ENCODE measurements at places on chromosomes 7 and 10.

- no peak for DNase-seq
These were observed 18.9 kb upstream of the SEMA3D start for GRCh38 chr7:85205754-85206153.

DNA sequence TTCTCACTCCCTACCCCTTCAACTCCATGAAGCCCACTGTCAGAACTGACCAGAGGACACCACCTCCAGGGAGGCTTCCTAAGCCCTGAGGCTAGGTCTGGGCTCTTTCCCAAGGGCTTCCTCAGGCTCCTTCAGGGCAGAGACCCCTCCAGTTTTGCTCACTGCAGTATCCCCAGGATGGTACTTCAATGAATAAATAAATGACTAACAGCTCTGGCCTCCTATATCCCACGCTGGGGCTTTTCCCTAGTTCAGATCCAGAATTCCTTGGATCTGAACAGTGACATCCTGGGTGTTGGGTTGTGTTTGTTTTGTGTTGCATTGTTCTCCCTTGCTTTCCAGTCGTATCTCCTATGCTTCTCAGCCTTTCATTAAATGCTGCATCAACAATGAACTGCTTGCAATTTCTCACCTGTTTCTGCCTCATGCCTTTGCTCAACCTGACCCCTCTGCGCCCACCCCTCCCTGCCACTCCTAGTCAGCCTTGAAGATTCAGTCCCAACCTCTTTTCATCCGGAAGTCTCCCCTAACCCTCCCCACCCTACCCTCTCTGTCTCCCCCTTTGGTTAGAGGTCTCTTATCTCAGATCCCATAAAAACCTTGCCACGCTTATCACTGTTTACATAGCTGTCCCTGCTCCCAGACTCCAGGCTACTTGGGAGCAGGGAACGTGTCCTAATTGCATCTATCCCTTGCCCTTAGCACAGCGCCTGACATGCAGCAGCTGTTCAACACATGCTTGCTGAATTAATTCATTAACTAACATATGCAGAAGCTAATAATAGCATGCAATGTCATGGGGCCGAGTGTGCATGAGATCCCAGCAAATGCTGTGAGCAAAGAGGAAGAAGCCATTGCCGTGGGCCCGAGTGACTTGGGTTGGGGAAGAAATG, 41.7 kb downstream of the PPP1R3C start:
- DNase-seq, result no peak

DNA sequence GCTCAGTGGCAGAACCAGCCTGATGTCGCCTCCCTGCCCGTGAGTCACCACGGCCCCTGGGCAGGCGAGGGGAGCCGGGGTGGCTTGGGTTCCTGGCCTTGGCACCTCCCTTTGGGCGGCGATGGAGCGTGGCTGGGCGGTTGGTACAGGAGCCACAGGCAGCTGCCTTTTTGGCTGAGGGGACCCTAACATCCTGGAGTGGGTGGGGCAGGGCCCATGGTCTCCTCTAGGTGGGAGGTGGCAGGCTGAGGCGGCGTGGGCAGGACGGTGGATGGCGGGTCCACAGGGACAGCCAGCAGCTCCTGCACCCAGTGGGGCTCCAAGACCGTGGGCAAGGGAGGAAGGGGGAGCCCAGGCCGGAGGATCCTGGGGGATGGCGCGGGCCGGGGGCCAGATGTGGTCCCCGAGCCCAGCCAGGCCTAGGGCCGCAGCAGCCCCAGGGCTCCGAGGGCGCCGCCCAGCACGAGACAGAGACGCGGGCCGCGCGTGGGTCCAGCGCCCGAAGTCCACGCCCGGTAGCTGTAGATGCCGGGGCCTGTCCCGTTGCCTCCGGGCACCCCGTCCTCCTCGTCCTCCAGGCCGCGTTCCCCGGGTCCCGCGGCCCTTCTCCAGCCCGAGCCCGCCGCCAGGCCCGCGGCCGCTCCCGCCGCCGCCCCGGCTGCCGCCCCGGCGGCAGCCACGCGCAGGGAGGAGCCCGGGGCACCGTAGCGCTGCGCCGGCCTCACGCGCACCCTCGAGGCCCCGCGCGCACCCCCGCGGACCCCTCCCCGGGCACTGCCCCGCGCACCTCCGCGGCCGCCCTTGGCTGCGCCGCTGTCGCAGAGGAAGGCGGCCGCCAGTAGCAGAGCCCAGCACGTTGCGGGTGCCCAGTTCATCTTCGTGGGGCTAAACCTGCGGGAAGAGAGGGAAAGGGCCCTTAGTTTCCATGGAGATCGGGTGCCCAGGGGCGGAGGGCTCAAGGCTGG, 1.3 kb downstream of the SPRN start:
- no peak for DNase-seq

- DNase-seq, result no peak
These were observed 44.8 kb upstream of the PHYHIPL start for GRCh38 chr10:59131666-59132065.

- no peak for DNase-seq
These were observed 64.3 kb downstream of the MYL10 start for GRCh38 chr7:101564778-101565211.

GRCh38 chr10:124204726-124205125, 111.3 kb upstream of the CHST15 start:
- no peak for DNase-seq

DNA sequence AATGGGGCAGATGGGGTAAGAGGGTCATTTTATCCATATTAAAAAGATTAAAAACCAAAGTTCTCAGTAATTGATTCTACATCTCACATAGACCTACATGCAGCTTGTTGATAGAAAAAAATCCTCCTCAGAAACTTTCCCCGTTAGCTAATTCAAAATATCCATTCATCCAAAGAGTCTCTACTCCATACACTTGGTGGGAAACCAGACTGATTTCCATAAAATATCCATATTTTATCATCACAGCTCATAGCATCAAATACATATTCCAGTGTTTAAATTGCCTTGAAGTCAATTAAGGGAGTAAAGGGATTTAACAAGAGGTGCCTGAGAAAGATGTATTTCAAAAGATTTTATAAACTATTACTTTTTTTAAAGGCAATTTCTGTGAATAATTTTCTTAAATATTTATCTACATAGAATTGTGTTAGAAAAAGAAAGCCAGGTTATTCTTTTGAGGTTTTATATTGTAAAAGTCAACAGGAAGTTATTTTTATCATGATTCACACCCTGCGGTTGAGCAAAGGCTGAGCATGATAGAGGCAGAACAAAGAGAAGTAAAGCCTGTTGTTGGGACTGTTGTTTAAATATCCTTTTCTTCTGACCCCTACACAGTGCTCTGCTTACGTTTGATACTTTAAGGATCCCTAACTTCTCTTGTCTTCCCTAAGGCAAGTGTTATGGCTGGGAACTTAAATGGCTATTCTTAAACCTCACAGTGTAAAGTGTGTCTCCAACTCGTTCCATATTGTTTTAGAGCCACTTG, 266.7 kb downstream of the PRKG1 start:
- DNase-seq, result no peak

DNA sequence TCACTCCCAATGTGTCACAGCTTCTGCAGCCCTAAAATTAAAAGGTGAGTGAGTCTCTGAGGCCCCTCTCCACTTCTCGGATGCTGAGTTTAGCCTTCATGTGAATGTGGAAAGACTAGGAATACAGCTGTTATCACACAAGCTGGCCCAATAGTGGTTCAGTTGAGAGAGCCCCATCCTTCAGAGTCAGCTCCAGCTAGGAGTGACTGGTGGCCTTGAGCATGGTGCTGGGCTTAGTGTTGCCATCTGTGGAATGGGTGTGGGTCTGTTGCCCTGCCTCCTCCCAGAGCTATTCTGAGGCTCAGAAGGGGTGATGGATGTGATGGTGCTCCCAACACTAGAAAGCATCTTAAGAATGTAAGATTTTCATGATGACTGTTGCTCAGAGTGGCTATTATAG, 55.8 kb downstream of the FIGNL1 start:
- no peak for DNase-seq

- no peak for DNase-seq
These were observed 64.8 kb downstream of the C10orf143 start for GRCh38 chr10:130045801-130046321.

- no peak for DNase-seq
These were observed 724.5 kb downstream of the GRID1 start for GRCh38 chr10:85642082-85642420.

- no peak for DNase-seq
These were observed 104.3 kb upstream of the CAV2 start for GRCh38 chr7:116395141-116395791.

- DNase-seq, result no peak
These were observed 78.4 kb downstream of the NXPH1 start for GRCh38 chr7:8511855-8512254.

GRCh38 chr10:33136271-33136670, 178.2 kb upstream of the ITGB1 start:
- no peak for DNase-seq

GRCh38 chr10:104085801-104086400, at the start of gene COL17A1:
Gene COL17A1 (minus strand): TSS chr10:104085880. CDS start chr10:104080673, 5,207 bp downstream.
- DNase-seq, result no peak

GRCh38 chr7:5679813-5680473, 101.5 kb downstream of the RNF216 start:
- no peak for DNase-seq

DNA sequence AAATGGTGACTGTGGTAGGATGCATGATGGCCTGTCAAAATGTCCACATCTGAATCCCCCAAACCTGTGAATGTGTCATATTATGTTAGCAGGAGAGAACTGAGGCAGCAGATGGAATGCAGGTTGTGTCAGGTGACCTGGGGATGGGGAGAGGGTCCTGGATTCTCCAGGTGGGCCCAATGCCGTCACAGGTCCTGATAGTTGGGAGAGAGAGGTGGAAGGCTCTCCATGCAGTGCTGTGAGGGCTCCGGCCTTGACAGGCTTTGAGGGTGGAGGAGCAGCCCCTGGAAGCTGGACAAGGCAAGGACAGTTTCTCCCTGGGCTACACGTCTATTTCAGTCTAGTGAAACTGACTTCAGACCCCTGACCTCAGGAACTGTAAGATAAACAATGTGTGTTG, 330.9 kb upstream of the ZNF32 start:
- DNase-seq, result no peak

GRCh38 chr7:146554556-146554955, 438.0 kb downstream of the CNTNAP2 start:
- no peak for DNase-seq

DNA sequence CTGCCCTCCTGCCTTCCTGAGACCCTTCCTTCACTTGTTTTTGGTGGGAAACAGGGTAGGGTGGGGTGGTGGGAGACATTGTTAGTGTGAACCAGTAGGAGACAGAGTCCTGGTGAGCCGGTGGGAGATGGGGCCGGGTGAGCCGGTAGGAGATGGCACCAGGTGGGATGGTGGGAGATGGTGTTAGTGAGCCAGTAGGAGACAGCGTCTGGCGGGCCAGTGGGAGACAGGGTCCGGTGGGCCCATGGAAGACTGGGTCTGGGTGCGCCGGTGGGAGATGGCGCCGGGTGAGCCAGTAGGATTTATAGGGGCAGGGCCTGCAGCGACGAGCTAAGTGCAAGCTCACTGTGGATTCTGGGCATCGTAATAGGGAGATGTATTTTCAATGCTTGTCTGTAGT, 116.8 kb downstream of the TRRAP start:
- no peak for DNase-seq

GRCh38 chr7:74312418-74313028, 23.3 kb downstream of the CLIP2 start:
- DNase-seq, result no peak

GRCh38 chr7:13457790-13458189, 531.7 kb downstream of the ETV1 start:
- DNase-seq, result no peak

DNA sequence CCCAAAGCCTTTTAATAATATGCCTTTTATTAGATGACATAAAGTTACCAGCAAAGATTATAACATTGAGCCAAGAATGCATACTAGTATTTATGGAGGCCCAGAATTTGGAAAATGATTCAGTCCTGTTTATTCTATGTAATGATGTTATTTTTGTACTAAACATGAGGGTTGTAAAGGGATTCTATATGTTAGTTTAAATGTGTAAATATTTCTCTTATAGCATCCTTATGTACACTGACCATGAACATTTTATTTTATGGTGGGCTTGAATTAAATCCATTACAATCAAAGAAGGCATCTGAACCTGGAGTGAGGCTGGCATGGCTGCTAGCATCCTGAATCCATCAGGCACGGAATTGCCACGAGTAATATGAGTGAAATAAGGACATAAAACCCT, 80.2 kb downstream of the RAB18 start:
- no peak for DNase-seq

DNA sequence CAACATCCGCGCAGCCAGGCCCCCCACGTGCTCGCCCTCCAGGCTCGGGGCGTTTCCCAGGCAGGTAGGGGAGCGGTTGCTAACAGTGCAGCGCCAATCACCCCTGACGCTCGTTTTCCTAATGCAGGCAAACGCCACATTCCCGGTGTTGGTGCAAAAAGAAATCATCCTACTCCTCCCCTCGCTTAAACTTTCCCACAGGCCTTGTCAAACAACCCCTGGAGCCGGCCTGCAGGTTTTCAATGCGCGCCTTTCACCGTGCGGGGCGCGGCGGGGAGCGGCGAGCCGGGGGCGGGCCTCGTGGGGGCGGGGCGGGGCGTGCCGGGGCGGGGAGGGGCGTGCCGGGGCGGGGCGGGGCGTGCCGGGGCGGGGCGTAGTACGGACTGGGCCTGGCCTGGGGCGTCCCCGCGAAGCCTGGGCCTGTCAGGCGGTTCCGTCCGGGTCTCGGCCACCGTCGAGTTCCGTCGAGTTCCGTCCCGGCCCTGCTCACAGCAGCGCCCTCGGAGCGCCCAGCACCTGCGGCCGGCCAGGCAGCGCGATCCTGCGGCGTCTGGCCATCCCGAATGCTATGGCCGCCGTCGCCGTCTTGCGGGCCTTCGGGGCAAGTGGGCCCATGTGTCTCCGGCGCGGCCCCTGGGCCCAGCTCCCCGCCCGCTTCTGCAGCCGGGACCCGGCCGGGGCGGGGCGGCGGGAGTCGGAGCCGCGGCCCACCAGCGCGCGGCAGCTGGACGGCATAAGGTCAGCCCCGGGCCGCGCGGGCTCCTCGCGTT, at the start of gene ECHDC3:
Gene ECHDC3 (plus strand): TSS at position 374 of the 770 bp plus-strand sequence. CDS start 195 bp downstream, at position 569.
- DNase-seq, result peak; percentile 32

DNA sequence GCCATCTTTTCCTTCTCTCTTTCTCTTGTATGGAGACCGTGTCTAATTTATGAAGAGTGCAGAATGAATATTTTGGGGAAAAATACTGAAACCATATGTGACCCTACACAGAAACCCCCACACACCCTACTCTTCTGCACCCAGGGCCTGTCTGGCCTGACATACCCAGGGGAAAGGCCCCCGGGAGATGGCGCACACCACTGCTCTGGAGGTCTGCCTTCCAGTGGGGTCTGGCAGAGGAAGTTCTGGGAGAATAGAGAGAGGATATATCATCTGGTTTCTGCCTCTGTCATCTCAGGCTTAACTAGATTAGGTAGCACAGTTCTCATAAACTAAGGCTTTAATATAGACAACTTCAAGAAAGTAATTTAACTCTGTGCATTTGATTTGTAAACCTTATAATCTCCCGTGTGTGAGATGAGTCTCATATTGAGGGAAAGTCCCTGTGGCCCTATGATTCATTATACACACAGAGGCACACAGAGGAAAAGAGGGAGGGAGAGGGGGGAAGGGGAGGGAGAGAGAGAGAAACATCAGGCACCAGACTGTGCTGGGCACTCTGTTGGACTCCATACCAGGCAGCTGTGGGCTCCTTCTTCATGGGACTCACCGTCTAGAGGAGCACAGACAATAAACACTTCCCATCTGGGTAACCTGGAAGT, 123.3 kb downstream of the AOAH start:
- no peak for DNase-seq

GRCh38 chr10:35569111-35569707, 35.9 kb upstream of the GJD4 start:
- DNase-seq, result no peak

Measured in stimulated activated CD8-positive, alpha-beta memory T cell treated with anti-CD3 and anti-CD28 coated beads, Interleukin-7, amount 100 ng/mL, for 4 hours (primary cell).